ENCODE measurements at places on chromosomes 16 and 17.

GRCh38 chr16:1812732-1813163 lies 13.9 kb downstream of the HAGH start:
- H3K36me3 ChIP-seq: peaks cover 11% of the 10 kb centered on the region
- no peak overlapping the region for H3K4me3 ChIP-seq
- H3K4me1 ChIP-seq: peaks cover 7% of the 10 kb centered on the region

GRCh38 chr17:27322026-27322425 lies 28.1 kb downstream of the WSB1 start:
- peaks cover 4% of the 10 kb centered on the region for H3K4me1 ChIP-seq
- no peaks in the 10 kb centered on the region for H3K27me3 ChIP-seq
- H3K36me3 ChIP-seq: no peaks in the 10 kb centered on the region
- DNase-seq: no peak
- no peak overlapping the region for H3K4me3 ChIP-seq
- peak overlapping the region; percentile 8 for H3K27ac ChIP-seq

DNA sequence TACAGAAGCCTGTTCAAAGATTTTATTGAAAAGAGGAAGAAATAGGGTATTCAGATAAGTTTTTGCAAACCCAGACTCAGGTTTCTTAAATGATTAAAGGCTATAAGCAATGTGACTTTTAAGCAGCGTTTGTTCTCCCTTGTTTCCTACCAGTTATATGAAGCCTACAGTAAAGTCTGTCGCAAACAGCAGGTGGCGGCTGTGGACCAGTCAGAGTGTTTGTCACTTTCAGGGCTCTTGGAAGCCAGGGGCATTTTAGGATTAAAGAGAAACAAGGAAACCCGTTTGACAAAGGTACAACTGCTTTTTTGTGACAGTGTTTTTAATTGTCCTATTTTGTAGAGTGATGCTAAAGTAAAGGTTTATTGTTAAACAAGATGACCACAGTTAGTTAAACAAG lies 7.7 kb upstream of the RARA start:
- H3K4me1 ChIP-seq: peaks cover 7% of the 10 kb centered on the region
- no peaks in the 10 kb centered on the region for H3K27me3 ChIP-seq
- peak; percentile 58 for DNase-seq
- no peak overlapping the region for H3K4me3 ChIP-seq
- H3K36me3 ChIP-seq: no peaks in the 10 kb centered on the region
- H3K27ac ChIP-seq: peak overlapping the region; percentile 25

DNA sequence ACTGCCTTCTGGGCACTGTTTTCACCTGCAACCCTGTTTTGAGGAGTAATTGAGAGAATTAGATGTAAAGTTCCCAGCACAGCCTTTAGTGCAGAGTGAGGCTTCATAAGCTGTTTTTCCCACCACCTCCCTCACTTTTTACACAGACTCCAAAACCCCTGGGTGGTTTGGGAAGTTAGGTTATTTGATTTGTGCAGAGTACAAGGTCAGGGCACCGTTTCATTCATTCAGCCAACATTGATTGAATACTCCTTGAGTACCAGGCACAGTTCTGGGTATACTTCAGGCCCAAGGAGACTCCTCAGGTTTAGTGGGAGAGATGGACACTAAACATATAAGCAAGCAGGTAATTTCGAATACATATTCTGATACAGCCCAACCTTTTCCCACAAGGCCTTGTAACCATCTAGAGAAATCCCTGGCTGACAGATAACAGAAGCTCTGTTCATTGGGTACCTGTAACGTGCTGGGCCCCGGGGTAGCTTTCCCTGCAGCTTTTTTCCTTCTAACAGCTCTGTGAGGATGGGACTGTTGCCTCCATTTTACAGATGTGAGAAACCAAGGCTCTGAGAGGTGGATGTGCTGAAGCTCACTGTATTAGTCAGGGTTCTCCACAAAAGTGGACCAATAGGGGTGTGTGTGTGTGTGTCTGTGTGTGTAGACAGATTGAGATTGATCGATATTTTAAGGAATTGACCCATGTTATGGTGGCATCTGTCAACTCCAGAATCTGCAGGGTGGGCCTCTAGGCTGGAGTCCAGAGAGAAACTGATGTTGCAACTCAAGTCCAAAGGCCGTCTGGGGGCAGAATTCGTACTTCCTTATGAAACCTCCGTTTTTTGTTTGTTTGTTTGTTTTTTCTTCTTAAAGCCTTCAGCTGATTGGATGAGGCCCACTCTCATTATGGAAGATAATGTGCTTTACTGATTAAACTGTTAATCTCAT lies 234.7 kb downstream of the SNX29 start:
- H3K27me3 ChIP-seq: no peaks in the 10 kb centered on the region
- H3K36me3 ChIP-seq: no peaks in the 10 kb centered on the region
- H3K4me3 ChIP-seq: no peak overlapping the region
- DNase-seq: no peak
- no peak overlapping the region for H3K27ac ChIP-seq

DNA sequence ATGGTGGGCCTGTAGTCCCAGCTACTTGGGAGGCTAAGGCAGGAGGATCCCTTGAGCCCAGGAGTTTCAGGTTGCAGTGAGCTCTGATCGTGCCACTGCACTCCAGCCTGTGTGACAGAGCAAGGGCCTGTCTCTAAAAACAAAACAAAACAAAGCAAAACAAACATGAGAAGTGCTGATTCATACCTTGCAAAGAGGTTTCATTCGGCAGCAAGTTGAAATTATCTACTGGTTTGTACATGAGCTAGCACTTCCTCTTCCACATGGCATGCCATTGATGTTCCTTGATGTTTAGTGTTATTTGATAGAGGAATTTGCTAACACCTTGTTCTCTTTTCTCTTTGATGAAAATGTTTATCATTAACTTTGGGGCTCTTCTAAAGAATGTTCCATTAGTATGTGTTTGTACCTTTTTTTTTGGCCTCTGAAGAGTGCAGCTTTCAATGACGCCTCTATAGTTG lies 50.6 kb downstream of the SPECC1 start:
- H3K27me3 ChIP-seq: no peaks in the 10 kb centered on the region
- no peak overlapping the region for H3K27ac ChIP-seq
- DNase-seq: no peak
- no peaks in the 10 kb centered on the region for H3K36me3 ChIP-seq
- no peak overlapping the region for H3K4me3 ChIP-seq
- no peaks in the 10 kb centered on the region for H3K4me1 ChIP-seq

- H3K27ac ChIP-seq: peak overlapping the region; percentile 96
- no peak overlapping the region for H3K4me3 ChIP-seq
- DNase-seq: peak; percentile 31
- no peaks in the 10 kb centered on the region for H3K36me3 ChIP-seq
- H3K27me3 ChIP-seq: no peaks in the 10 kb centered on the region
- peaks cover 15% of the 10 kb centered on the region for H3K4me1 ChIP-seq
Measured at GRCh38 chr17:77831474-77832179, 126.9 kb upstream of the TNRC6C start.

Measured in breast epithelium (tissue), 4 donors.